ENCODE measurements at places on chromosomes 12 and 14.

DNA sequence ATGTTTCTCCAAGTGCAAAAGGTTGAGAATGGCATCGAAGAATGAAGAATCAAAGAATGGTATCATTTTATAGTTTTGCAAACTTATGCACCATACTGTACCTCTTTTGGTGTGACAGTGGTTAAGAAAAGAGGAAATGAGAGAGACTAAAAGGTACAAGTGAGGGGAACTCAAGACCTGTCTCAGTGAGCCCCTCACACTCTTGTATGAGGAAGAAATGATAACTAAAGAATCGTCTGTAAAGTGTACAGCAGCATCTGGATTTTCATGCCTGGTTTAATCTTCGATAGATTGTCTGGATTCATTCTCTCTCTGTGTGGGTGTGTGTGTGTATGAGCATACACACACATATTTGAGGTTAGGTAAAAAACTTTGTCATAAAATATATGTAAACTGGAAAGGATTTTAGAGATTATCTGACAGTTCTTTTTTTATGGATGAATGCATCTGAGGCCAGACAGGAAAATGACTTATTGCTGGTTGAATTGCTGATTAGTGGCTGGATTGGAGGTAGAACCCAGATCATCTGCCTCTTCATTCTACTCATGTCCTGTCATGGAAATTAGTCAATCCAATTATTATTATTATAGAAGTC is 16.0 kb upstream of the SLC38A2 start:
- no peak for DNase-seq

- no peak for DNase-seq
Observed at GRCh38 chr12:115891556-115892164, 385.8 kb downstream of the MED13L start.

- no peak for DNase-seq
Observed at GRCh38 chr14:90783344-90783743, 32.9 kb downstream of the TTC7B start.

DNA sequence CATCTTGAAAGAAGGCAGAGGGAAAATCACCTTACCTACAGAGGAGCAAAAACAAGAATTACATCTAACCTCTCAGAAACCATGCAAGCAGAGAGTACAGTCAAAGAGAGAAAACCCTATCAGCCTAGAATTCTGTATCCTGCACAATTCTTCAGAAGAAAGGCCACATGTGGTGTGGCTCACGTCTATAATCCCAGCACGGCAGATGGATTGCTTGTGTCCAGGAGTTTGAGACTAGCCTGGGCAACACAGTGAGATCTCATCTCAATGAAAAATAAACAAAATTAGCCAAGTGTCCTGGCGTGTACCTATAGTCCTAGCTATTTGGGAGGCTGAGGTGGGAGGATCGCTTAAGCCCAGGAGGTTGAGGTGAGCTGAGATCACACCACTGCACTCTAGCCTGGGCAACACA is 48.2 kb downstream of the ATF7 start:
- no peak for DNase-seq

- no peak for DNase-seq
Observed at GRCh38 chr12:47534695-47535094, 171.1 kb downstream of the RPAP3 start.

DNA sequence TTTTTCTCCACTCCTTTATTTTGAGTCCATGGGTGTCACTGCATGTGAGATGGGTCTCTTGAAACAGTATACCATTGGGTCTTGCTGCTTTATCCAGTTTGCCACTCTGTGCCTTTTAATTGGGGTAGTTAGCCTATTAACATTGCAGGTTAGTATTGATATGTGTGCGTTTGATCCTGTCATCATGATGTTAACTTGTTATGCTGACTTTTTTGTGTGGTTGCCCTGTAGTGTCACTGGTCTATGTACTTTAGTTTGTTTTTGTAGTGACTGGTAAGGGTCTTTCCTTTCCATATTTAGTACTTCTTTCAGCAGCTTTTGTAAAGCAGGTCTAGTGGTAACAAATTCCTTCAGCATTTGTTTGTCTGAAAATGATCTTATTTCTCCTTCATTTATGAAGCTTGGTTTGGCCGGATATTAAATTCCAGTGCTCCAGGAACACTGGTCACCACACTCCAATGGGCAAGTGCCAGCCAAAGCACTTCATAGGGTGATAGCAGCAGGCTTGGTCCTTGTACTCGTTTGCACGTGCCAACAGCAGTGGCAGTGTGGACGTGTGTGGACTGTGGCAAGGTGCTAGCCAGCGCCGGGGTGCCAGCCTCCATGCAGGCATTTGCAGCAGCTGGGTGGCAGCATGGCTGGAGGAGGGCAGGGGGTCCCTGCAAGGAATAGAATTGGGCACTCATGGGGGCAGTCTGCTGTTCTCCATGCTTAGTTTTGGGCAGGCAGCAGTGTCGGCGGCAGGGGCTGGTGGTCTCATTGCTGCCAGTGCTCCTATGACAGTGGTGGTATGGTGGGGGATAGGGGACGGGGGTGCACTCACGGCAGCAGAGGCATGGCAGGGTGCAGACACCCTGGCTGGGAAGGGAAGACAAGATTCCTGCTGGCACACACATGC is 53.5 kb downstream of the FRS2 start:
- no peak for DNase-seq

DNA sequence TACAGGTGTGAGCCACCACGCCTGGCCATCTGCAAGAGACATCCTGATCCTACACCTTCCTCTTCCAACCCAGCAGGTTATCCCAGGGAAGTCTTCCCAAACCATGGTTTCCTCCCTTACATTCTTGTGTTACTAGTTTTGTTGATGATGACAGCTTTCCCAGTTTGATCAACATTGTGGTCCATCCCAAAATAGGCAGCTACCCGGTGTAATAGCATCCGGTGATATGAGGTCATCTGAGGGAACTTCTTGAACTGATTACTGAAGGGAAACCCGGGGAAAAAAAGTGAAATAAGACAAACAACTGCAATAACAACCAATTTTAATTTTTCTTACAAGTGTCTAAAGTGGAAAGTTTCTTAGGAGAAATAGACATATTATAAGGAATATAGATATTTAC is 45.3 kb upstream of the STAC3 start:
- DNase-seq = no peak

DNA sequence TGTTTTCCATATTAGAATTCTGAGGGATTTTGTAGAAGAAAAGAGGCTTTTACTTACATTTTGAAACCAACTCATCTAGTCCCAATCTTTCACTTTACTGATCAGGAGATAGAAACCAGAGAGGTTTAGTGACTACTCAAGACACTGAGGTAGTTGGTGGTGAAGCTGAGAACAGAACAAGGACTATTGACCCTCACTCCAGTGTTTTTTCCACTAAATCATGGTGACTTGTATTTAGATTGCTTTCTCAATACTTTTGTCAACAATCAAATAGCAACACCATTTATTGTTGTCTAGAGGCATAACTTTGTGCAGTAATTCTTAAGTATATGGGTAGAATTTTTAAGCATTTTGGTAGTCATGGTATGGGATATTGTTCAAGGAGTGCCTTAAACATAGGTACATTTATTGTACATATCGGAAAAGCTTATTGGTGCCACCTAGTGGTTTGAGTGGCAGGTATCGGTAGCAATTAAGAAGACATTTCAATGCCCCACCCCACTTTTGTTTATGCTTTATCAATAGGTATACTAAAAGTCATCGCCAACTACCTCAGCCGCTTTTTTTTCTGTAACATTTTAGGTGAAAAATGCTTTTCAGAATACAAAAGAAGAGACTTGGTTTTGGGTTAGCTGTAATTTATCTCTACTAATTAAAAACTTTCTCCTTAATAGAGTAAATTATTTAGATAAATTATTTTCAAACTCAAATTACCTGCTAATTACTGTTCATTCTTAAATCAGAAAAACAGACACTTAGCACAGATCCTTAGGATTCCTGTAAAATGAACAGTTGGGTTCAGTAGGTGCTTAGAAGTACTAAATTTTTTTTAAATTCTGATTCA is 47.3 kb upstream of the PAWR start:
- DNase-seq = no peak

- no peak for DNase-seq
Observed at GRCh38 chr12:65313719-65314317, 35.3 kb downstream of the MSRB3 start.

- no peak for DNase-seq
Observed at GRCh38 chr12:132700212-132700822, 10.3 kb upstream of the PGAM5 start.

GRCh38 chr12:105783983-105784947 is 354.5 kb downstream of the NUAK1 start:
- no peak for DNase-seq

- DNase-seq = no peak
Observed at GRCh38 chr14:104800771-104801519, at the start of gene ZBTB42. ZBTB42 (plus strand) TSS chr14:104801101; CDS start chr14:104801198, 97 bp downstream.

GRCh38 chr12:54398995-54399793 is 14.7 kb upstream of the ZNF385A start:
- peak; percentile 92 for DNase-seq

DNA sequence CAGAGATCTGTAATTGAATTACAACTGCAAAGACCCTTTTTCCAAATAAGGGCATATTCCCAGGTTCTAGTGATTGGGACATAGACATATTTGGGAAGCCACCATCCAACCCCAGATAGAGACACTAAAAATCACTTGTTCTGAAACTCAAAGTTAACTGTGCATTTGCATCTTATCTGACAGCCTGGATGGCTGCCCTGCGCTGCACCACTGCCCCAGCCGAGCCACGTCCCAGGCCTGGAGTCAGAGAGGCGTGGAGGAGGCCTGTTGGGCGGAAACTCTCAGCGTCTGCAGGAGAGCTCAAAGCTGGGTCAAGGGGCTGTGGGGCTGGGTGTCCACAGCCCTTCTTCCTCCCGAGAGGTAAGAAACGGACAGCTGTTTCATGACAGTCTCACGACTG is 124.4 kb downstream of the RIMBP2 start:
- no peak for DNase-seq

GRCh38 chr12:106265116-106265515 is 17.3 kb upstream of the CKAP4 start:
- DNase-seq = no peak

DNA sequence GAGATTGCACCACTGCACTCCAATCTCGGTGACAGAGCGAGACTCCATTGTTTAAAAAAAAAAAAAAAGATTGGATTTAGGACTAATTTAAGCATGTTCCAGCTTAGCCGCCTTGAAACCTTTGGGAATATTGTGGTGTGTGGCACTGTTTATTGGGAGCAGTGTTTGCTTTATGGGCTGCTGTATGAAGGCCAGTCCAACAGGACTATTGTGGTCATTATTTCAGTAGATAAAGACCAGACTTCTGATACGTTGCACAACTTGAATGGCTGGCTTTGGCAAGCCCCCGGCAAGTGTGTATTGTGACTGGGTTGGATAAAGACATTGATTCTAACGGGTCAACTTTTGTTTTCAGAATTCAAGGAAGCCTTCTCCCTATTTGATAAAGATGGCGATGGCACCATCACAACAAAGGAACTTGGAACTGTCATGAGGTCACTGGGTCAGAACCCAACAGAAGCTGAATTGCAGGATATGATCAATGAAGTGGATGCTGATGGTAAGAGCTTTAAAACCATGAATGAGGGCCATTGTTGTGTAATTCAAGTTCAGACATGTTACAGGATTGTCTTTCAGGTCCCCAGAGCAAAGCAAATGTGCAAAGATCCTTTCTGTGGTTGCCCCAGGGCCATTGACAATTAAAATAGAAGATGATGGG is 4.2 kb downstream of the CALM1 start:
- no peak for DNase-seq

DNA sequence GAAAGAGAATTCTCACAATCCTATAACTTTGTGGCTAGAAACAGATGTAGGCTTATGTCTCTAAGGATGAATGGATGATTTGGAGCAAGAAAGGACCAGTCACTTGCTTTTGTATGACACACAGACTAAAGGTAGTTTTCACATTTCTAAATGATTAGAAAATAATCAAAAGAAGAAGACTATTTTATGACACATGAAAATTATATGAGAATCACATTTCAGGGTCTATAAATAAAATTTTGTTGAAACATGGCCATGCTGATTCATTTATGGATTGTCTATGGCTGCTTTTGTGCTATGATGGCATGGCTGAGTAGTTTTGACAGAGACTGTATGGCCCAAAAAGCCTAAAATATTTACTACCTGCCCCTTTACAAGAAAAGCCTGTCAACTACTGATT is 49.4 kb upstream of the FRMD6 start:
- no peak for DNase-seq

GRCh38 chr14:75675265-75675960 is 14.4 kb downstream of the TTLL5 start:
- DNase-seq = no peak

GRCh38 chr14:22099942-22100763 is 426.5 kb upstream of the OR4E1 start:
- peak; percentile 83 for DNase-seq

- DNase-seq = no peak
Observed at GRCh38 chr14:94960285-94961001, 190.5 kb upstream of the GSC start.

- no peak for DNase-seq
Observed at GRCh38 chr12:122182887-122183587, at the start of gene LRRC43. LRRC43 (plus strand) TSS chr12:122183123; CDS start chr12:122183145, 22 bp downstream.

DNA sequence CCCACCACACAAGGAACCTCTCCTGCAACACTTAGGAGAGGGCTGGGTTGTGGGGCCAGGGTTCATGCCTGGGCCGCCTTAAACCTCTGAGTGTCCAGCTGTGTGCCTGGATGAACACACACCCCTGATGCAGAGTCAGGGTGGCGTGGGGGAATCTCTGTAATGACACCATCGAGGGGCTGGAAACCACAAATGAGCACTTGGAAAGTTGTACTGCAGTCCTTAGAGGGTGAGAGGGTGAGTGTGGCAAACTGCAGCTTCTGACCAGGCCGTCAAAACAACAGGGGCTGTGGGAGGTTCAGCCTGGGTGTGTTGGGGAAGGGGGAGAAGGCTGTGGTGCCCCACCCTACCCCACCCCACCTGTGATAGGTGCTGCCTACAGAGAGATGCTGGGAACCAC is 12.4 kb upstream of the KRT5 start:
- DNase-seq = no peak

GRCh38 chr12:20175704-20176388 is 192.5 kb upstream of the PDE3A start:
- DNase-seq = no peak

DNA sequence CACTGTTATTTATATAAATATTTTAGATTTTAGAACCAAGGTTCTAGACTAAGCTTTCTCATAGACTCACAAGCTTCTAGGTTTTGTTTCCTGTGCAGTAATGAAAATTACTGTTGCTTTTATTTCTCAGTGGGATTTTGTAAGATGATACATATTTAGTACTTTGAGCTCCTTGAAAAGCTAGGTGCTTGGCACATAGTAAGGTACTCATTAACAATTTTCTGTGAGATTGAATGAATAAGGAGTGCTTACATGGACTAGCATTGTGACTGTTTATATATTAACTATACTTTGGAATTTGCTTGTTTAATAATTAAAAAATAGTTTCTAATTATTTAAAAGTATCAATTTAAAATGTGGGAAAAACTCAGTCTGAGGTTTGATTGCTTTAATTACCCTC is 85.7 kb downstream of the MIA2 start:
- no peak for DNase-seq

DNA sequence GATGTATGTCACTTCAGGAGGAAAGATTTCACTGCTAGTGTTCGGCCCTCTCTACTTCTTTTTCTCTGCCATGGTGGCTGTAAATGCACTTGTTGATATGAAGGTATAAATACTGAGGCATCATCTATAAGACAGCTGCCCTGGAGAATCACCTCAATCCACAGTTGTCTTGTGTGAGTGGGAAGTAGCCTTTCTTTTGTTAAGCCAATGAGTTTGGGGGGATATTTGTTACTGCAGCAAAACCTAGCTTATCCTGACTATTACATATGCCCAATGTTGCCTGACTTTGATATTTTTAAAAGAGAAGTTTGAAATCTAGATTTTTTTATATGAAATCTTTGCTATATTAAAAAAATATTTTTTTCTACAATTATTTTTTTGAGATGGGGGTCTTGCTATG is 3.3 kb upstream of the JDP2 start:
- DNase-seq = no peak

- peak; percentile 92 for DNase-seq
Observed at GRCh38 chr14:95483309-95484165, 32.9 kb downstream of the SYNE3 start.

Measured in suprapubic skin (tissue), 4 donors.